ENCODE measurements at places on chromosomes 1 and 21. TPM values are rescaled to one million over a fixed set of nuclear protein-coding genes. Genes with fewer than 3 reads are reported as not detected.

GCSAML gene
- not detected for total RNA-seq

WNT9A gene
- total RNA-seq: 4.1 TPM

DUSP23 gene
- 126 TPM for total RNA-seq

CSMD2 gene
- total RNA-seq: not detected

LYPD8 gene
- not detected for total RNA-seq

WDR4 gene
- total RNA-seq: 40.0 TPM

CRP gene
- not detected for total RNA-seq

MX1 gene
- total RNA-seq: 4.3 TPM

CASQ2 gene
- not detected for total RNA-seq

OVAAL gene
- not detected for total RNA-seq

LAD1 gene
- total RNA-seq: not detected

BNIPL gene
- total RNA-seq: 0.42 TPM

TCEA3 gene
- total RNA-seq: 3.4 TPM

ATP6V1G3 gene
- not detected for total RNA-seq

MYOM3 gene
- 0.18 TPM for total RNA-seq

RGS13 gene
- not detected for total RNA-seq

MTF2 gene
- total RNA-seq: 42.6 TPM

CMPK1 gene
- total RNA-seq: 79.6 TPM

PLA2G2F gene
- total RNA-seq: not detected

TPTE gene
- not detected for total RNA-seq

CHTOP gene
- total RNA-seq: 74.4 TPM
